Fibroblast of mammary gland (primary cell): ENCODE measurements at places on chromosomes 4 and X.

DNA sequence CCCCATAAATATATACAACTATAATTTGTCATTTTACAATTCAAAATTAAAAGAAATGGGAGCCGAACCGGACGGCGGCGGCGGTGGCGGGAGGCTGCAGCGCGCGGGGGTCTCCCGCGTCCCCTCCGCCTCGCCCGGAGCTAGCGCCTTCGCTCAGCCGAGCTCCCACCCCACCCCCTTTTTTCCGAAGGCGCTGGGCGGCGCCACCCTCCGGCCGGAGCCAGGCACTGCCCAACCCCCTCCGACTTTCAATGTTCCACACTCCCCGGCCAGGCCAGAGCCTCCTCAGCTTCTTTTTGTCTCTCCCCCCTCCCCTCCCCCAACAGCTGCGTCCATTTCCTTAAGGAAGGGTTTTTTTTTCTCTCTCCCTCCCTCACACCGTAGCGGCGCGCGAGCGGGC, 214.1 kb upstream of the GEMIN8 start:
- no peak for DNase-seq

DNA sequence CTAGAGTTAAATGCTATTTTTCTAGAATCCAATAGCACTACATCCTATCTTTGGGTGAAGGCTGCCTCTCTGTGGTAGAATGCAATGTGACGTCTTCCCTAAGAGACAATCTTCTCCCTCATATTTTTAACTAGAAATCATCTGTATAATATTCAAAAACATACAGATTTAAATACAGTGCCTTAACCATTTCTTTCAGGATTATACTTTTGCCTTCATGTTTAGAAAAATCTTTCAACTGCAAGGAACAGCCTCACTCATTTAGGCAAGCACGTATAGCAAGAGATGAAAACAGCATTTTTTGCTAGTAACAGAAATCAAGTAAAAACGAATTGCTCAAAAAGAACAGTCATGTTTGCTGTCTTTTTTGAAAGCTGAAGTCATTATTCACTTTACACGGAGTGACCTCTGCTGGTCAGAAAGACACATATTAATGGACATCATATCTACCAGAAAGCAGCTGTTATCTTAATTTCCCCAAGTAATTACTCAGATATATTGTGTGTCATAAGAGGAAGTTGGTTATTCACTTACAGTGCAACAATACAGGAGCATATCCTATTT, 422.3 kb downstream of the STPG2 start:
- peak; percentile 23 for DNase-seq

GRCh38 chr4:26034849-26035248, 120.8 kb downstream of the SMIM20 start:
- DNase-seq = no peak

- no peak for DNase-seq
Observed at GRCh38 chr4:188197566-188197965, 58.3 kb downstream of the TRIML1 start.

DNA sequence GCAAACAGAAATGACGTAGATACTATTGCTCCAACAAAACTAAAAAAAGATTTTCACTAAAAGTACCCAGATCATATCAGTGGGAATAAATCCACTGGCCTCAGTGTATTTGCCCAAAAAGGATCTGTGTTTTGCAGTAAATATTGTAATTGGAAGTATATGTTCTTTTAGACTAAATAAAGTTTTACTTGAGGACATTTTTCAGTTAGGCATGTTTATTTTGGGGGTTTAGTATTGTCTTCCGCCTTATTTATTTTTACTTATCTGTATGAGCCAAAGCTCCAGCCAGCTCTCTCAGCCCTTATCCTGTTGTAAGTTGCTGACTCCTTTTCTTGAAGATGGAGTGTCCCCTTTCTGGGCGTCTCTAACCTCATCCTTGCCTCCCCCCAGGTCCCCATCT, 49.8 kb downstream of the PTTG2 start:
- DNase-seq = no peak

DNA sequence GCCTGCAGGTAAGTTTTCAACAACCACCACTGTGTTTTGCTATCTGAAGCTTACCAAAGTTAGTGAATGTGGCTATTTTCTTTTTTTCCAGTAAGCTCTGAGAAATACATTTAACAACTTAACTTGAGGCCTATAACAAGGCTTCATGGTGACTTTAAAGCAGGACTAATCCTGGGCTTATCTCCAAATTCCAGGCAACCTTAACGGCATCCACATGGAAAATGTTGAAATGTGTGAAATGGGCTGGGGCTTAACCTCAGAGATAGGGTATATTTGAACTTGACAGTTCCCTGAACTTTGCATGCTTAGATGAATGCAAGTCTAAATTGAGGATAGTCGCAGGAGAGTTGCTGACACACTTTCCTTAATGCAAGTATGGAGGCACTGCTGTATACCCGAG, 539.2 kb downstream of the GALNTL6 start:
- DNase-seq = no peak

GRCh38 chr4:48193096-48193836, 59.2 kb upstream of the TXK start:
- no peak for DNase-seq

- no peak for DNase-seq
Observed at GRCh38 chr4:97531351-97531750, 611.9 kb downstream of the STPG2 start.

GRCh38 chr4:104490096-104490769, 4.5 kb downstream of the CXXC4 start:
- DNase-seq = no peak

DNA sequence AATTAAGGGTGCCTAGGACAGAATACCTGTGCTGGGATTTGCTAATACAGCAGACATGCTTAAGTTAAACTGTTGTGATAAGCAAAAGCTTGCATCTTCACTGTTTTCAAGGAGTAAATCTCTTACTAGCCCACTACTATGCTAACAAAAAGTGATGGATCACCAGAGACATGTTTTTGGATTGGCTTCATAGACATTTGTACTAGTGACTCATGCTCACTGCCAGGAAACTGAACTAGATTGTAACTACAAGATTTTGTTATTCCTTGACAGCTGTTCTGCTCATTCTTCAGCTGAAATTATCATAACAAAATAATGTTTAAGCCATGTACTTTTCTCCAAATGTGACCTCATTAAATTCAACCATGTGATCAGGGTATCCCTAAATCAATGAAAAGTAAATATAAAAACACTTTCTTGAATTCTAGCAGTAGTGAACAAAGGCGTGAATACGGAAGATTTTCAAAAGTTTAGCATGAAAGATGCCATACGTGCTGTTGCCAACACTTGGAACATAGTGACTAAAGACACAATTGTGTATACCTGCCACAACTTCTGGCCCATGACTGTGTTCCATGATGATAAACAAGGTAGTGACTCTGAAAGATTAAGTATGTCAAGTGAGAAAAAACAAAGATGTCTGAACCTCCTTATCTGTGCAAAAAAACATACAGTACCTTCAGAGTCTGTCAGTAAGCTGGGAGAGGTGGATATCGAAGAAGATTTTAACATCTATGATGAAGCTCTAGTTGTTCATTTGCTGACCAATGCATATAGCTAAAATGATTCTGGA, 154.0 kb downstream of the BTC start:
- DNase-seq = peak; percentile 94

GRCh38 chr4:169054879-169055278, 44.8 kb upstream of the CBR4 start:
- DNase-seq = no peak

DNA sequence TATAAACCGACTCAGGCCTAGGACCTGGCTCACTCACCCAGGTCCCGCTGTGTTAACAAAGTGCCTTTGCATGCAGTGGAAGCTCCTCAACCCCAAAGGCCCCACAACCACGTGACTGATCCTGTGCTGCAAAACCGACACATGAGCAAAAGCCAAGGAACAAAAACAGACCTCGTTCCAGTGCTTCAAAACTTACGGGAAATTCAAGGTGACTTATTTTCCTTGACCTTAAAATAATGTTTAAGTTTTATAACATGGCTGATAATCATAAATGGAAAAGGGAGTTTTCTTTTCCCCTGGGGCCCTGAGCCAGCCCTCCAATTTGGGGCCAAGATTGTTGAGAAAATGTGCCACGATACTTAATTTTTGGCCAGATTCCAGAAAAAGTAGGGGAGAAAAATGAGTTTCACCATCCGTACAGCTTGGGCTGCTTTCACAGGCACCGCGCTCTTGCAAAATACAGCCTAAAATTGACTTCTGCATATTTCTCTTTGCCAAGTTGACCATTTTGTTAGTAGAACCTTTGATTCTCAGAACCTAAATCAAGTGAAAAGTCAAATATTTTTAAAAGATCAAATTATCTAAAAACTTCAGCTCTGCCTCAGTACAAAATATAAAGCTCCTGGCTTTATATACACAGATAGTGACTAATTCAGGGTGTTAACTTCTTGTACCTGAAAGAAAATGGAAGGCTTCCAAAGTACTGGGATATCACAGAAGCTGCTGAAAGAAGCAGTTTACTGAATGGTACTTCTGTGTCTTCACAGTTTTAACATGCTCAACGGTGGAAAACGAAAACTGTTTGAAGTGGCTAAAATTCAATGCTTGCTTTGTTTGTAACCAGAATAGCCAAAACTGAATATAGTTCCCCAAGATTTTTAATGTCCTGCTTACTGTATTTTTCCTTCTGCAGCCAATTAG, 93.8 kb downstream of the APBB2 start:
- DNase-seq = peak; percentile 71

GRCh38 chrX:120477453-120477852, 8.4 kb upstream of the LAMP2 start:
- DNase-seq = no peak

DNA sequence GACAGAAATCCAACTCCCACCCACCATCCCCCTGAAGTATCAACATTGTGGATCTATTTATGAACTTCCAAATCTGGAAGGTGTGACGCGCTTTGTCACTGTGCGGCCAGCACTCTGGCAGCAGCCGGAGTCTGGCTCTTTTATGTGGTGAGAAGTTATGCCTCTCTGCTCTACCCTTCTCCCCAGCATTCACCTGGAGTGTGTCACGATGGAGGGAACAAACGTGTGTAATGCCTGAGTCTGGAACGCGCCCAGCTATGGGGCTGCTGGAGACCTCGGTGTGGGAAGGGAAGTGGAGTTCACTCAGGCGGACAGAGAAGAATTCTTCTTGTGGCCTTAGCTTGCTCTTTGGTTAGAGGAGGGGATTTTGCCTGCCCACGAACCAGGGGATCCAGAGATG, 222.1 kb upstream of the RPL34 start:
- DNase-seq = no peak

GRCh38 chrX:26026179-26026578, 112.0 kb upstream of the MAGEB18 start:
- DNase-seq = no peak

GRCh38 chr4:94811643-94812042, 53.9 kb downstream of the BMPR1B start:
- DNase-seq = no peak

DNA sequence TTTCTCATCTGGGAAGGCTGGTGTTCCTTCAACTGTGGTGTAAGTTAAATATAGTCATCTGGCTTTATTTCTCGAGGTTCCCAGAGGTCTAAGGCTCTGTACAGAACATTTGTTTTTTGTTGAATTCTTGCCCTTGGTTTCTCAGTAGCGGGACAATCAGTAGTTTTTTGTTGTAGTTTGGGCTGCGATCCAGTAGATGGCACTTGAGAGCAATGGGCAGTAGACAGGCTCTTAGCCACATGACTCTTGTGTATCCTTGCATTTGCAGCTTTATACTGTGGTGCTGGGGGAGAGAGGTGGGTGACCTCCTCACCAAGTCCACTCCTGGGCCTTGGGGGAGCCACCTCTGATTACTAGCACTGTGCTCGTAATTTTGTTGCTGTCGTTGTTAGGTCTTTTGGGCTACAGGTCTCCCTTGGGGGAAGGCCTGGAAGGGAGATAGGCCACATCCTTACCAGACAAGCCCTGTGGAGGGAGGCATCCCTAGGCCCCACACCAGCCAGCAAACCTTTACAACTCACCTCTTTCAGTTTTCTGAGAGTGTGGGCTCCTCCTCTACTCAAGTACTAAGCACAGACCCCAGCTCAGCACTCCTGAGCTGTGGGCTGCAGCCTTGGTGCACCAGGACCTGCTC, 8.1 kb downstream of the ETDB start:
- DNase-seq = peak; percentile 42

DNA sequence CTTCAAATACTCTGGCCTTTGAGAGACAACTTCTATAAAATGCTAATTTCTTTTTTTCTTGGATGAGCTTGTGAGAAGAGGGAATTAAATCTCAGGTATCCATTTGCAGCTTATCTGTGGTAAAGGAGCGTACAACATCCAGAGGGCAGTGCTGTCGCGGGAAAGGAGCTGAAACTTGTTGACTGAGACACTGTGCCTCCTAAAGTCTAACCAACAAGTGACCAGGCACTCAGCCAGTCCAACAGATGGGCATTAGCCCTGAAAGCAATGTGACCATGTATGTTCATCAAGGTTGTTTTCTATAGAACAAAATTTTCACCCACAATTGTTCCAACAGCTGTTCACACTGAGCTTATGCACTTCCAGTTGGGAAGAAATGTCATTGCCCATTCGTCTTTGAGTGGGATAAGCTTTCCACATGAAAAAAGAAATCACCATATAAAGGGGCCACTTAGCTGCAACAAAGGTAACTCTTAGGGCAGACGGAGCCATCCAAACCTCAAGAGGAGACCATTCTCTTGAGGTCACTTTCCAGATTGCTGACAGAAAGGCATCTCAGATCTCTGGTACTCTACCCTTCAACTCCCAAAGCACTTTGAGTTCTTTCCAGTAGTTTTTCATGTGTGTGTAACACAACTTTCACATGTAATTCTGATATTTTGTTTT, 244.8 kb upstream of the NEIL3 start:
- no peak for DNase-seq

- no peak for DNase-seq
Observed at GRCh38 chr4:85595098-85595775, 120.3 kb downstream of the ARHGAP24 start.

- no peak for DNase-seq
Observed at GRCh38 chr4:101724093-101724492, 66.4 kb upstream of the BANK1 start.

- peak; percentile 69 for DNase-seq
Observed at GRCh38 chr4:12852338-12853307, 631.5 kb downstream of the RAB28 start.

DNA sequence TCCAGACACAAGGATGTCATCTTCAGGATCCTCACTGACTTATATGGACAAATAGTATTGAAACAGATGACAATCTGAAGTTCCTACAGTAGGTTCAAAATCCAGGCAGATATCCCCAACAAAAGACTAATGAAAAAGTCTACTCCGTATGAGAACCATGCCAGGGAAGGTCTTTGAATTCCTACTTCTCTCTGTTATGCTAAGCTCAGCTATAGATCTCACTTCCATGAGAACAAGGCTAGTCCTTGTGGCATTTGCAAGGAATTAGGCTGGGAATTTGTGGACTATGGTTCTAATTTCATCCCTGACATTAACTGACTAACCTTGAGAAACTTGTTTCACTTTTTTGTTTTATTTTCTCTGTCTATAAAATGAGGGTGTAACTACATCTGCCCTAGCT, 229.8 kb downstream of the IL1RAPL2 start:
- DNase-seq = no peak

DNA sequence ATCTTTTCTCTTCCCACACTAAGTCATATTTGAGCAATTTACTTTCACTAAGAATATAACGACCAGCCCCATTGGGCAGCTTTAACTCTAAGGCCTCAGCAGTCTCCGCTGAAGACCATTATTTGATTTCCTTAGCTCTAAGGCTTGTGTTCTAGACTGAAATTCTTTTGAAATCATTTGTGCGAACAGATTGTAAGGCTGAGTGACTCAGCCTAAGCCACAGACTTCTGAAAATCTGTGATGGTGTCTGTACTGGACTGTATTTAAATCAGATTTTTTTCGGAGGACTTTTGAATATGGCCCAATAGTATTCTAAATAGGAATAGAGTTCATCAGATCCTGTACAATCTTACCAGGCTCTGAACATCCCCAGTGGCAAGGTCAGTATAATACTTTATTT, 150.3 kb upstream of the TECRL start:
- DNase-seq = no peak
